Esophagus (tissue), 2 donors: ENCODE measurements at places on chromosomes 6 and 20. TPM values are rescaled to one million over a fixed set of nuclear protein-coding genes. Genes with fewer than 3 reads are reported as not detected.

PEX6 gene
- polyA plus RNA-seq, result 13.1 TPM

TRAPPC3L gene
- 0.01 TPM for polyA plus RNA-seq

NTSR1 gene
- 0.02 TPM for polyA plus RNA-seq

HIVEP2 gene
- 3.0 TPM for polyA plus RNA-seq

PAX1 gene
- polyA plus RNA-seq, result 0.12 TPM

FAXC gene
- polyA plus RNA-seq, result 3.5 TPM

RPN2 gene
- 41.5 TPM for polyA plus RNA-seq

CLPSL1 gene
- not detected for polyA plus RNA-seq

BPIFB3 gene
- polyA plus RNA-seq, result not detected

MYBL2 gene
- polyA plus RNA-seq, result 9.3 TPM

PRR18 gene
- polyA plus RNA-seq, result not detected

RPS18 gene
- polyA plus RNA-seq, result 7,464 TPM

RSPO3 gene
- 2.3 TPM for polyA plus RNA-seq

ADGB gene
- not detected for polyA plus RNA-seq
